Activated CD8-positive, alpha-beta memory T cell treated with anti-CD3 and anti-CD28 coated beads for 1 hour (primary cell): ENCODE measurements at places on chromosomes 12 and 14.

GRCh38 chr14:67589204-67589770, 10.8 kb downstream of the PIGH start:
- DNase-seq = no peak

GRCh38 chr12:47020211-47020821, 59.1 kb upstream of the PCED1B start:
- DNase-seq = no peak

DNA sequence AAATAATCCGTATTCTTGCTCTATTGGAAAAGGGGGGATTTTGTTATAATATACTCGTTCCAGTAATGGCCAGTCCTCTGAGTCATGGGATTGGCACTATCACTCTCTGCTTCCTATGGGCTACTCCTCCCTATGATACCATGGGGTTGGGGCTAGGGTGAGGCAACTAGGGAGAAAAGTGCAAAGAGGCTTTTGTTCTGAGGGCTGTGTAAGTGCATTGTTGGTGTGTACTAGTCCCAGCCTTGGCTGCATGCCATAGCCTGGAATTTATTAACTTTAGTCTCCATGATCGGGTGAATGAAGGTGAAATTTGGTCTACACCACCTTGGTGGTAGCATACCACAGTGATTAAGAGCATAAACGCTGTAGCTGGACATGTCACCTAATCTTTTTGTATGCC, 247.6 kb downstream of the RPAP3 start:
- no peak for DNase-seq

- no peak for DNase-seq
Observed at GRCh38 chr14:32421781-32422180, 92.7 kb downstream of the AKAP6 start.

DNA sequence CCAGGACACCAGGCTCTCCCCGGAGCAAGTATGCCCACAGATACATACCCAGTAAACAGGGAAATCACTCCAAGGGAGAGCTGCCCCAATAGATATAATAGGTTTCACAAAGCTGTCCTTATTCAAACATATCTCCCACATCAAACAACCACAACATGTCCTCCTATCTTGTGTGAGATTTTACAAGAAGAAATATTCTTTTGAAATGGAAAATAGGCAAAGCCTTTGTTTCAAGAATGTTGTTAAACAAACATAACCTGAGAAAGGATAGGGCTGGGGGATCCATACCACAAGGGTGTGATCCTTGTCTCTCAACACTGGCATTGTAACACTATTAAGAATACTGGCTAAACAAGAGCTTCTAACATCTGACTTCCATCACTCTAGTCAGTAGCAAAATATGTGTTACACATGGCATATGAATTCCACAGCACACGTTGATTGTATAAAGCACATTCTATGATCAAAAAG, 32.9 kb downstream of the LGR5 start:
- DNase-seq = no peak

DNA sequence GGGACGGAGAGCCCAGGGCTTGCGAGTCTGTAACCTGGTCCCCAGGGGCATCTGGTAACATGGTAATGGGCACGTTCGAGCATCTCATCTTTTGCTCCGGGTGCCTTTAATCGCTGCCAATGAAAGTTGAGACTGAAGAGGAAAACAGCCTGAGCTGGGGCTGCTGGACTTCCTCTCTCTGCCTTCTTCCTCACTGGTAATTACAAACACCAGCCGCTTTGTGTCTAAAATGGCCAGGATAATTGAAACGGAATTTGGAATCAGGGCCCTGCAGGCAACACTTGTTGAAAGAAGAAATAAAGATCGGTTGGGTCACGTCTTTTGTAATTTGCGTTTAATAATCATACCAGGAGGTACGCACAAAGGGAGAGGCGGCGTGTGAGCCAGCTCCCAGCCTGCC, 51.5 kb upstream of the GPATCH2L start:
- DNase-seq = no peak

DNA sequence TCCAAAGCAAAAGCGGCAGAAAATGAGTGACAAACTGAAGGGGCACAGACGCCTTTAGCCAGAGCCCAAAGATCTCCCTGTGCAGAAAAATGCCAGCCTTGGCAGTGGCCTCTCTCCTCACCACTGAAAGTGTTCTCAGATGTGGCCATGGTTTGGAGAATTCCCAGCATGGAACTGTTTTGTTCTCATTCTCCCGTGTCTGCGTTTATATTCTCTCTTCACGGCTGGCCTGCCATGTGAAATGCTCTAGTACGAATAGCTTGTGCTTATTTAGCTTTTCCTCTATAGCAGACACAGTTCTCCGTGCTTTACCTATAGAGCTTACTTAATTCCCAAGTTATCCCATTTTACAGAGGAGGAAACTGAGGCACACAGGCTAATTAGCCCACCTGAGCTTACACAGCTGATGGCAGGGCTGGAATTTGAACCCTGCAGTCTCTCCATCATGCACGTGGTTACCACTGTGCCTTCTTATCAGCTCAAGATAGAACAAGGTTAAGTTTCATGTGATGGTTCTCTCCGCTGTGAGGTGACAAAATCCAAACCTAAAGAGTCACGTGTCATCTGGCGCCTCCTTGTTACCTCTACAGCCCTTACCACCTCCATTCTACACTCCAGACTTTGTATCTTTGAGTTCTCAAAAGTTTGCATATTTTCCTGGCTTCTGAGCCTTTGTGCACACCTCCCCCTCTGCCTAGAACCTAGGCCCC, 141.6 kb downstream of the GCH1 start:
- DNase-seq = no peak

DNA sequence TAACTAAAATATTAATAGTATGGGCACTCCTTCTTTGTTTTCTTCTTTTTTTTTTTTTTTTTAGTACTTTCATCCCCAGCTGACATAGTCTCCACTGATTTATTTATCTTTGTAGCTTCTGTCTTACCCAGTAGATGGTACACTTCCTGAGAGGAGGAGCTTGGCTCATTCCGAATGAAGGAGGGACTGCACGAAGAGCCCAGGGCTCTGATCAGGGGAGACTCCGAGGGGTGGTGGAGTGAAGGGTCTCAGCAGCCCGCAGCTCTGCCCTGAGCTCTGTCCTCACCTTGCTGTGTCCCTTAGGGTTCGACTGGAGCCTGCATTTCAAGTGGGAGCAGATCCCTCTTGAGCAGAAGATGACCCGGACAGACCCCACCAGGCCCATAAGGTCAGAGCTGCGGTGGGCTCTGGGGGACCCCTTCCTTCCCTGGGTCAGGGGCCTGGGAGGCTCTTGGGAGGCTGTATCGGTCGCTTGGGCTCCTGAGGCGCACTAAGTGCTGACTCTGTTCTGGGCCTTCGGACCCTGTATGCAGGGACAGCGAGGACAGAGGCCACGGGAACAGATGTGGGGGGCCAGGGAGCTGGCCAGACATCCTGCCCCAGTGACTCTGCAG, 65.2 kb downstream of the ERH start:
- no peak for DNase-seq

DNA sequence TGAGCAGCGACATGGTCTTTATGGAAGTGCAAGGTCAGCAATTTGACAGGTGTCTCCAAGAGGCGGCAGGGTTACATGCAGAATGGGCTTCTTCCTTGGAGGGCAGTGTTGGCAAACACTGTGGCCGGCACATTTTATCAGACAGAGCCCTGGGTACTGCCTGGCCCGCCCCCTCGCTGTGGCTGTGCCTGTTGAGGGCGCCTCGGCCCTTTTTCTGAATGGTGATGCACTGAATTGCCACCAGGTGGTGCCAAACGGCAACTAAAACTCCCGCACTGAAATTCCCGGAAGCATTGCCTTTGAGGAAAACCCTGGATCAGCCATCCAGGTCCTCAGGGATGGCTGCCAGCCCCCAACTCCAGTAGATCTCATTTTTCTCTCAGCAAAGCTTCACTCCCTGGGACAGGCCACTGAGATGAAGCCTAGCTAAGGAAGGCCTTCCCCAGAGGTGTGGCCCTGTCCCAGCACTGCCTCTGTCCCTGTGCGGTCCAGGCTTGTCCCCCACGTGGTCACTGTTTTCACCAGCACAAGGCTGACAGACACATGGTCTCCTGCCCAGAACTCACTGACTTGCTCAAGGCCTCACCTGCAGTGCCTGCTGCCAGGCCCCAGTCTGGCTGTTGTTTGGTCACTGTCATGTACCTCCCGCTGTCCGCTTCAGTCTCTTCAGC, 73.6 kb downstream of the TESC start:
- DNase-seq = peak; percentile 4

DNA sequence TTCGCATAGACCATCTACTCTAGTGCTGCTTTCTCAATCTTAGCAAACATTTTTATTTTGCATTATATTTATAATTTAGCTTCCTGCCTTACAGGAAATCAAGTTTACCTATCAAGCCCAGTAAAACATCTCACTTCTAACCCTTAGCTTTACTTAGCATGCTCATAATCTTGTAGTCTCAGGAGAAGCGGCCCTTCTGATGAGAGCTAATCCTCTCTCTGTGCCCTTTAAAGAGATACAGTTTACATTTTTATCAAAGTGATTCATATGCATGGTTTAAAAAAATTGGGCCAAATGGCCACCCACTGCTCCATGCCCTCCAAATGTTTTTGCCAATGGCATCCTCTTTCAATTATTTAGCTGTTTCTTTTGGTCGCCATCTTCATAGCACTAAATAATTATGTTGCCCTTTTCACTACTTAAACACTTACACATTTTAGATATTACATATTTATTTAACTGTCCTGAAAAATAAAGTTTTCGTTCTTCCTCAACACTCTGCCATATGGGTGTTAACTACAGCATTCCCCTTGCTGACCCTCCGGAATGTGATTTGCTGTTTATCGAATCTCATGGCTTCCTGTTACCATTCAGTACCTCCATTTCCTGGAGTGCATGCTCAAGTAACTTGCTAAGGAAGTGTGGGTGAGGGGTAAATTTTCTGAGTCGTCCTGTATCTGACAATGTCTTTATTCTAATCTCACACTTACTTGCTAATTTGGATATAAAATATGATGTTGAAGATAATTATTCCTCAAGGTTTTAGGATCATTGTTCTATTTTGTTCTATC, 29.3 kb downstream of the YLPM1 start:
- no peak for DNase-seq

DNA sequence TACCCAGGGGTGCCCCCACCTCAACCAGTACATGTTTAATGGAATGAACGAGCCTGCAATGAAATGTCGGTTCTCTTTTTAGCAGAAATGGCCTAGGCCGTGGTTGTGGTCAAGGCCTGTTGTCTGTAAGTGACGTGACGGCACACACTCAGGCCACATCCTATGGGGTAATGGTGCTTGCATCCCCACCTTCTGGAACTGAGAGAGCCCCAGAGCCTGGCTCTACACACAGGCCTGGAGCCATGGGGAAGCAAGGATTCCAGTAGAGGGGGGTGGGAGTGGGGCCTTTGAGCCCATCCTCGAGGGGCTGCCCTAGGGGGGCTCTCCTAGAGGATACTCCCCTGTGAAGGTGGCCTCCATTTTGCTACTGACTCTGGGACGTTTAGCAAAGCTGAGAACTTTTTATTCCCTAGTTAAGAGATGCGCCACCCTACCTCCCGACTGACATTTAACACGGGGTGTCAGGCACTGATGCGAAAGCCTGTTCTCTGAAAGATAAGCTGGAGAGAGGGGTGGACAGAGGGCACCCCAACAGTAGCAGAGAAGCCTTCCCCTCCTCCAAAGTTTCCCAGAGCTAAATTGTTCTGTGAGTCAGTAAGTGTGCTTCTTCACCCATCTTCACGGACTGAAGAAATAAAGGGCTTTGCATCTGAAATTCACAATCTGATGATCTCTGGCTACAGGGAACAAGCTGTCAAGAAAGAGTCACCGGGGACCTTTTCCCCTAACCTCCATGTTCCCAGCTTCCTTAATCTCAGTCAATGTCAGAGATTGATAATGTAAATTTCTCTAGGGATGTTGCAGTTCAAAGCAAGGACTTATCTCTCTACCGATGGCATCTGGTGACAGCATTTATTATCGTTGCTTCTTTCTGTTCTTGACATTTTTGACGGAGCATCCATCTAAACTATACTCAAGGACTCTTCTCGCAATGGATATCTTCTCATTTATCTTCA, 6.8 kb downstream of the RIN3 start:
- no peak for DNase-seq

DNA sequence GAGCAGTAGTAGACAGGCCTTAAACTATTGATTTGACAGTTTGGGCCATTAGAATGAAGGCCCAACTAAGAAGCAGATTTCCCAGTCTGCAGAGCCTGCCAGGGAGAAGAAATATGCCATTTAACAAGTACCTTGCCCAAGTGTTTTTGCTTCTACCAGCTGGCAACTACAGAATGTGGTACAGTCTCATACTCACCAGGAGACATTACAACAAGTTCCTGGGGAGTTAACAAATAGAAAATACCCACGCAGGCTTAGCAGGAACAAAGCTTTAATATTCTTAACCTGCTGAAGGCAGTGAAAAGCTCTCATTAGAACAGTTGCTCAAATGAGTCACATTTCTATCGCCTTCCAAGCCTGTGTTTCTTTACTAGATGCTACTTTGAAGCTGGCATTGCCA, 241.0 kb downstream of the TMEM117 start:
- DNase-seq = no peak

DNA sequence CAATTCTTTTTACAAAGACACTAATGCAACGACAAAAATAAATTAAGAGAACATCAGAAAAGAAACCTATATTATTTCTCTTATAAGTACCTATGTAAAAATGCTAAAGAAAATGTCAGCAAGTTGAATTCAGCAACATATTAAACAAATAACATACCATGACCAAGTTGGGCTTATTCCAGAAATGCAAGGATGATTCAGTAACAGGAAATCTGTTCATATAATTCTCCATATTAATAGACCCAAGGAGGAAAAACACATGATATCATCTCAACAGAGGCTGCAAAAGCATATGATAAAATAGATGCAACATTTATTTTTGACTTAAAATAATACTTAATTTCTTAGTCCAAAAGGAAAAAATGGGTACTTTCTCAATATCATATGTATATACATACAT, 25.1 kb upstream of the GPHB5 start:
- DNase-seq = no peak

DNA sequence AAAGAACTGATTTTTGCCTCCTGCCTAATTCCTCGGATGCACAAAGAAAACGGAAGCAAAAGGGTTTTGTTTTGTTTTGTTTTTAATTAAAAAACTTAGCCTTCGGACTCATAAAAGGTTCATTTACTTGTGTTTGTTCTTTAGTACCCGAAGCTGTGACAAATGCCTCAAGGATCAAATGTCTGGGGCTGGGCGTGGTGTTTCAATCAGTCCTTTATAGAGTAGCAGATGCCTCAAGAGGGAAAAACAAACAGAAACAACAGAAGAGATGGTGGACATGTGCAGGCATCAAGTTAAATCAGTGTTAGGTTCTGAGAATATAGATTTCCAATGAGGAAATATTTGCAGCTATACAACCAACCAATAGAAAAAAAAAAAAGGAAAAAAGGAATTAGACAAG, 1.6 kb upstream of the WIF1 start:
- DNase-seq = no peak

DNA sequence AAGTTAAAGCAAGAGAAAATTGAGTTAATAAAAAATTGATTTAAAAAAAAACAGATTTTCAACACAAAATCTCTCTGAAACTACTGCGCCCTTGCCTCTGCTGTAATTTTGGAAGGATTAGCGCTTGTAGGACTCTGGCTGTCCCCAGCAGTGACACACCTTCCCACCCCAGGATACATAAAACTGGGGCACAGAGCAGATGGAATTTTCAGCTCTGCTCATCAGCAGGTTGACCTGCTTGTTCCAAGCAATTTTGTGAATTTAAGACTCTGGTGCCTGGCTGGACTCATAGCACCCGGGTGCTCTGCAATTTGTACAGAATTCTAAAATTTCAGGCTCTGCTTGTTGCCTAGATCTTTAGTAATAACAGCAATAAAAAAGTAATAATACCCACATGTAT, 257.8 kb upstream of the GARIN6 start:
- DNase-seq = no peak

- DNase-seq = no peak
Observed at GRCh38 chr12:57089271-57090245, 644 bp downstream of the NAB2 start.
